Thymus (tissue), 14 donors: ENCODE measurements at places on chromosomes 7 and 10.
A peak's percentile ranks its signal among the peaks of the same experiment; 100 is the strongest.

DNA sequence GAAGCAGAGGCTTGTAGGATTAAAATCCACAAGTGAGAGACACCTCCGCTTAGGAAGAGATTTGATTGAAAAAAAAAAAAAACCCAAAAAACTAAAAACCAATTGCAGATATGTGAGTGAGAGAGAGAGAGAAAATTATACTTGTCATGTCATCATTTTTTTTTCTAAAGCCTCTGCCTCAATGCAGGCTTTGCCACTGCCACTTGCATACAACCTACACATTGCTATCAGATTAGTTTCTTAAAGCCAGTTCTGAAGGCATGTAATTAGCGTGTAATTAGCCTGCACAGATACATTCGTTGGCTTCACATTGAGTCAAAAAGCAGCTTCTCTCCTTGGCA lies 86.1 kb upstream of the MTPN start:
- no peak for DNase-seq

DNA sequence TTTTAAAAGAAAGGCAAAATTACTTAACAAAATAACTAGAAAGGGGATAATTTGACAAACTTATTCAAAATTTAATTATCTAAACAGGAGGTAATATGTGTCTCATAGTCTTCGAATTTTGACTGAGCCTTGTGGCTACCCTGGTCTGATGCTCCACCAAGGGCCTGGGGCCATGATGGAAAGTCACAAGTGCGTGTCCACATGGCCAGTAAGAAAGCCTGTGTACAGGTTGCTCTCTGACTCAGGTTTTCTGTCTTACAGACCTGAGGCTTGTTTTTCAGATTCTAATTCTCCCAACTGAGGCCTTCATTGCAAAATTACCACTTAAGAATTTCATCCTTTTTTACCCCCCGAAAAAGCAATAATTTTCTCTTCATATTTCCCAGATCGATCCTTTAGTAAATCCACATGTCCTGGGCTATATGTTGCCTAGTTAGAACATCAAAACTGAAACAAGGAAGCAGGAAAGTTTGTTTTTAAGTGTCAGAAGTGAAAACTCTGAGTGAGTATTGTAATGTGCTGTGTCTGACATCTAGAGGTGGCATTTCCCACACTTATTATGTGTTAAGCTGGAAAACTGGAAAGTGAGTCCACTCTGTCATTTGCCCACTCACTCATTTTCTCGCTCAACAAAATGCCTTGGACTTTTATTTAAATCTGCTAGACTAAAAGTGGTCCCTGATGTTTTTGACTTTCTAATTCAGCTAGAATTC lies 10.0 kb downstream of the CYP3A43 start:
- no peak for DNase-seq

- DNase-seq, result peak; percentile 10
These were observed at the start of gene GPR141 for GRCh38 chr7:37683246-37684120. GPR141 (plus strand) TSS chr7:37683766; CDS start chr7:37740394, 56,628 bp downstream.

- no peak for DNase-seq
These were observed 7.3 kb downstream of the MAFK start for GRCh38 chr7:1537535-1538412.

GRCh38 chr10:23405540-23405939 lies 33.3 kb upstream of the OTUD1 start:
- no peak for DNase-seq

- no peak for DNase-seq
These were observed 5.5 kb downstream of the OPN4 start for GRCh38 chr10:86659721-86660453.

GRCh38 chr7:69868921-69869320 lies 270.6 kb downstream of the AUTS2 start:
- no peak for DNase-seq

DNA sequence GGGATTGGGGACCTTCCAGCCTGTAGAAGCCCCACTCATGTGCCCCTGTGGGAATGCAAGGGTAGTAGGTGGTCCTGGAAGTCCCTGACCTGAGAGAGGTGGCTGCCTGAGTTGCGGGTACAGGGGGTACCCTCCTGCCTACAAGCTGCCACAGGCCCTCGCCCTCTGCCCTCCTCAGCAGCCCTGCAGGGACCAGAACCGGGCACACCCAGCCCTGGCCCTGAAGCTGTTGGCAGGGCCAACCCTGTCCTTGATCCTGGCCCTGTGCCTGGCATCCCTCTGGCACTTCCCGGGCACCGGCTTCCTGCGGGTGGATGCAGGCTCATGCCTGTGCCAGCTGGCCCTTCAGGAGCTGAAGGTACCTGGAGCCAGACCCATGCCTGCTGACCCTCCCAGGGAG lies 54.9 kb upstream of the ELN start:
- no peak for DNase-seq

DNA sequence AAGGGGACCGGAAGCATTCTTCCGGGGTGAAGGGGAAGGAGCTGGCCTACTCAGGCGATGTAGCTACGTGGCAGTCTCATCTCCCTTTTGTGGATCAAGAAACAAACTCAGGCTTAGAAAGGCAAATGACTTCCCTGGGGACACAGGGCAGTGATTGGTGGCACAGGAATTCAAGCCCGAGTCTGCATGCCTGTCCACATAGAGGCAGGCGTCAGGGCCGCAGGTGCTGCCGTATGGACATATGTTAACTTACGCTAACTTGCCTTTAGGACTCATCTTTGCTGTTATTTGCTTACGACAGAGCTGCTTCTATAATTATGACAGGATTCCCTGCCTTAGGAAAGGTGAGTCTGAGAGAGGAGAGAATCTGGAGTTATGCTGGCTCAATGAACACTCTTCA lies 42.3 kb upstream of the KLF6 start:
- no peak for DNase-seq

DNA sequence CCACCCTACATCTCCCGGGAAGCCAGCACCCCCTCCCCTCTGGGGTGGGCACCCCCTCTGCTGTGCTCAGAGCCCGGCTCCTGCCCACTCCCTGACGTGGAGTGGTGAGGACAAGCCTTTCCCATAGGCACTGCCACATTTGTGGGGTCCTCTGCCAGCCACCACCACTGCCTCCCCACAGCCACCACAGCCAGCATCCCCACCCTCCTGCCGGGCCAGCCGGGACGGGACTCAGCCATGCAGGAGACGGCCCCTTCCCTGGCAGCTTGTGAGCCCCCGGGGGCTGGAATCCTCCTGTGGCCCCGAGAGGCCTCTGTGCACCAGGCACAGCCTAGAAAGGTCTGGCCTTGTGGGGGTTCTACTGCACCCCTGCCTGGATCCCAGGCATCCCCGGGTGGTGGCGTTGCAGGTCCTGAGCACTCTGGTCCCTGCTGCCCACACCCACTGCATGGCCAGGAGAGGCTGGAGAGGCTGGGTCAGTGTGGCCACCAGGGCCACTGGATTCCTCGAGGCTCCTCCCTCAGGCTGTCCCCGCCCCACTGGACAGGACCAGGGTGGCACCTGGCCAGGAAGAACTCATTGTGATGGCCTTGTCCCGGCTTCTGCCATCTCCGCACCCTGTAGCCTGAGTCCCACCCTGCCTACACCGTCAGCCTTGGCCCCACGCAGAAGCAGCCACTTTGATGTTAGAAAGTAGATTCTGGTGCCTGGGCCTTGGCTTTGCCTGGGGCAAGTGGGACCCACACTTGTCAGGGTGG lies 148.0 kb downstream of the EBF3 start:
- no peak for DNase-seq

DNA sequence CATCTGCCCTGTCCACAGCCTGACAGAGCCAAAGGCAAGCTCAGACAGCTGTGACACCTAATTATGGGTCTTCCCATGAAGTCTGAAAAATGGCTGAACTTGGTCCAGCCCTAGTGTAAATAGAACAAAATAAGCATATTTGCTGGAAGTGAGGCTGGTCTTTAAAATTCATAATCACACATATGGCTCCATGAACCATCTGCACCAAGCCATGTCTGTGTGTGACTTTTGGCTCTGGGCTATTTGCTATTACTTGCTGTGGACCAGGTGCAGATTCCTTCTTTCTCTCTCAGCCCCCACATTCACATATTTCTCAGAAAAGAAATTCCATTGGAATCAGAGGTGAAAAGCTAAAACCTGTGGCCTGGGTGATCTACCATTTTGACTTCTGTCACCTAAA lies 175.9 kb downstream of the PDE1C start:
- no peak for DNase-seq

DNA sequence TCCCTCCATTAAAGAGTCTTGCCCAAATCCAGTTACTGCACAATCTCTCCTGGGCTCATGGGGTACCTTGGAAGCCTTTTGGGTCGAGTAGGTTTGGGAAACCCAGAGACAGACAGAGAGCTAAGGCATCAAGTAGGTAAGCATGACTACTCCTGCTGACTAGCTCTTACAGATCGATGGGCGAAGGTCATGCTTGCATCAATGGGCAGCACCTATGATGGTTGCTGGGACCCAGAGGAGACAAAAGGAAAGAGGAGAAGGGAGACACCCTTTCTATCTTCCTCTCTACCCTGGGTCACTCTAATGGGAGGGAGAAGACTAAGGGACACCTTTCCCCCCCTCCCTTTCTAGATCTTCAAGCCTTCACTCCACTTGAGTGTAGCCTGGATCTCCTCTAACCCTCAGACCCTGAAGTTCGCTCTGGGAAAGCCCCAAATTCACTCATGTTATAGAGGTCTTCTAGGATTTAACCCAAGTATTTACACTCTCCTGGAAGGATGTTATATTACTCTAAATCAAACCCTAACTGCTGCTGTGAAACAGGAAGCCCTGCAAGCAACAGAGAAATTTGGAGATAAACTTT lies 31.6 kb upstream of the ZNF746 start:
- no peak for DNase-seq

- no peak for DNase-seq
These were observed 4.8 kb upstream of the LIPA start for GRCh38 chr10:89256340-89256739.

DNA sequence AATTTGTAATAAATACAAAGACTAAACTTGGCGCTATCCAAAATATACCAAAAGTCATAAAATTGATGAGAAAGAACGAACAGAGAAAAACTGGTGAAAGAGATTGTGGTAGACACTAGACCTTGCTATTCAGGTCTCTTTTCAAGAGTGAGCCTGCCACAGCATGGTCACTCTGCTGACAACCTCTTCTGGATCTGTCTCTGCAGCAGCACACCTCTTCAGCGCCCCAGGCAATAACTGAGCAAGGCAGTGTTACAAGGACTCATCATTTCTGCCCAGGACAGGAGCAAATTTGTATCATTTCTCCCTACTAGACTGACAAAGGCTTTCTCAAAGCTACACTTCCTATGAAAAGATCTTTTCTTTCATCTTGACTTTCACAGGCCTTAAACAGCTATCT lies 976.0 kb downstream of the DNAJB9 start:
- no peak for DNase-seq

DNA sequence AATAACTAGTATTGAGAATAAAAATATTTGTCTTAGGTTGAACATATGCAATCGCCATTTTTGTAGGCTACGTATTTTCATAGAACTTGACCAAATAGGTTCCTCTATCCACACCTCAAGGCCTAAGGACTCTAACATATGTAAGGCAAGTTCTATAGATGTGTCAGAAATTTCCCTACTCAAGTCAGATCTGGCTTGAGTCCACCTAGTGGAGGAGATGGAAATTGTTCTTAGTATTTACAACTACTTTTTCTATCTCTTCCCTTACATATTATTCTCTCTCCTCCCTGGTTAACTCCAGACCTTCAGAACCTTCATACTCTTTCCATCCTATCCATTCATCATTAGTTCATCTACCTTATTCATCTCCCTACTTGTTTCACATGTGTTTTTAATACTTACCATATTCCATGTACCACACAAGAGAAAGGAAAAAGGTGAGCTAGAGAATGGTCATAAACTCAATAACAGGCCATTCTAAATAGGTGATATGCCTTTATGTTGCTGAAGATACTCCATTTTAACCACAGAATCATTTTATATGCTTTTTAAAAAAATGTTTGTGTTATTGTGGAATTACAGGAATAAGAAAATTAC lies 174.5 kb upstream of the HDAC9 start:
- DNase-seq, result peak; percentile 19

DNA sequence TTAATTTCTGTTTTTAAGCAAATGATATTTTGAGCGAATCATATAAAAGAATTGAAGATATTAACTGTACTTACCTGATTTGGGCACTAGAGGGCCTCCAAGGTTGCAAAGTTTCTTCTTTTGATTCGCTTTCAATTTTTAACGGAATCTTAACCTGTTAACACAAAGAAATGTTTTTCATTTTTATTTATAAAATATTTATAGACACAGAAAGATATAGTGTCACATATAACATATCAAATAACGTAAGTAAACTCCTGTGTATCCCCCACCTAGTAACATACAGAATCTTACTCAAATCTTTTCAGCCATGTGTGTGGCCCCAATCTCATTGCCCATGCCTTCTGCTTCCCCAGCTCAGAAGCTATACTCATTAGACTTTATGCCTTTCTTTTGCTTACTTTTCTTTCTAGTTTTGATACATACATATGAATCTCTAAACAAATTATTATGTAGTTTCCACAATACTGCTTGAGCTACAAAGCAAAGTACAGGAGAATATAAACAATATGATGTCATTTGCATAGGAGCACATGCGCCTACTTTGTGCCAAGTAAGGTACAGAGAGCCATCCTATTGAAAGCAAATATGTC lies 49.5 kb upstream of the ZPBP start:
- DNase-seq, result peak; percentile 53

- DNase-seq, result no peak
These were observed 3.4 kb downstream of the PHYH start for GRCh38 chr10:13296476-13296875.

- no peak for DNase-seq
These were observed 32.2 kb upstream of the COL13A1 start for GRCh38 chr10:69769395-69769992.

DNA sequence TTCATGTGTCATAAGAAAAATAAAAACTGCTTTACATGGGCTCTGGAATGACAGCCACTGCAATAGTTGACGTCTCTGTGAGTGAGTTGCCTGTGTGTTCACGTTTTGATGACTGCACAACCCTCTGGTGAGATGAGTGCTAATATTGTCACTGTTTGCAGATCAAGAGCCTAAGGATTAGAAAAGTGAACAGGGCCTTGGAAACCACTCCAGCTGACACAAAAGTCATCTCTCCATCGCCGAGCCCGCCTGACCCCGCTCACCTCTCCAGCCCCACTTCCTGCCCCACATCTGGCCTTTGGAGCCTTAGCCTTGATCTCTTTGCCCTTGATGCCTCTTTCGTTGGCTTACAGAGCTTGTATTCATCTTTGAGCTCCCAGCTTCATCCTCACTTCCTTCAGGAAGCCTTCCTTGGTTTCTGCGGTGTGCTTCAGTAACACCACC lies 351.7 kb downstream of the TCERG1L start:
- no peak for DNase-seq
